Activated T-helper 1 cell treated with anti-CD3 and anti-CD28 coated beads, Interleukin-12 subunit alpha, Interleukin-12 subunit beta, Interleukin-2, Interleukin-4 antibody, amounts not matched to agents 30 ng/mL and 10 ng/mL and 1 ng/mL, durations not matched to agents 14 hours and 24 hours and 36 hours (primary cell): ENCODE measurements at places on chromosomes 3 and 15. TPM values are rescaled to one million over a fixed set of nuclear protein-coding genes. Genes with fewer than 3 reads are reported as not detected.

The PPARG gene
- total RNA-seq = 2.3 and 2.5 TPM in 2 replicates

The CYP8B1 gene
- not detected in 2 replicates for total RNA-seq

- peak; percentile 11 for DNase-seq
Measured at GRCh38 chr3:107753494-107753893, 230.7 kb downstream of the BBX start.

GRCh38 chr3:123013876-123014275 lies 13.7 kb downstream of the SEMA5B start:
- DNase-seq = no peak

DNA sequence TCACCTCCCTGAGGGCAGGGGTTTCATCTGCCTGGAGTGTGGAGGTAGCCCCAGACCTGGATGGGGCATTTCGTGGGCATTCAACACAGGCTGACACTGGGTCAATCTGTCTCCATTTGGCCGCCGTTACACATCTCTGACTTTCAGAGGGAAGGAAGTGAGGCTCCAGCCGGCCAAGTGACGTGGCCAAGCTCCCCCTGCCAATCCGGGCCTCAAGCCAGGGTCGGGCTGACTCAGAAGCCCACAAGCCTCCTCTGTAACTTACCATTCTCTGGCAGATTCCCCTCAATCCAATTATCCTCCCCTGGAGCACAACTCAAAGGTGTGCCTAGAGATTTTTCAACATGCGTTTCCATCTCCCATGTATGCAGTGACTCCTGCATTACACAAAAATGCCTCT lies 227.6 kb downstream of the KLF13 start:
- no peak for DNase-seq
